ENCODE measurements at places on chromosomes 16 and 17.

DNA sequence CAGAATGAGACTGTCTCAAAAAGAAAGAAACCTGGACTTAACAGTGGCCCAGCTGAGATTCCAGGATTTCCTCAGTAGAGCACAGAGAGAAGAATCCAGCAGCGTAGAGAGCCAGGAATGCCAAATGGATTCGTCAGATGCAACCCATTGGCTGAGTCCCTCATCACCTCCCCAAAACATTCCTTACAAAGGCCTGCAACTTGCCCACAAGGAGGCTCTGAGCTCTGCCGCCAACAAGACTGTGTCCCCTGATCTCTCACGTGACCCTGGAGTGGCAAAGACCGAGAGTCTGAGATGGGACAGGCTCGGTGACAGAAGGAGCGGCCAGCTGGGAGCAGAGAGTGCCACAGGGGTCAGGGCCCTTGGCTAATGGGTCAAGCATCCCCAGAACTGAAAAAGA, 6.9 kb upstream of the CHMP6 start:
- DNase-seq = no peak

DNA sequence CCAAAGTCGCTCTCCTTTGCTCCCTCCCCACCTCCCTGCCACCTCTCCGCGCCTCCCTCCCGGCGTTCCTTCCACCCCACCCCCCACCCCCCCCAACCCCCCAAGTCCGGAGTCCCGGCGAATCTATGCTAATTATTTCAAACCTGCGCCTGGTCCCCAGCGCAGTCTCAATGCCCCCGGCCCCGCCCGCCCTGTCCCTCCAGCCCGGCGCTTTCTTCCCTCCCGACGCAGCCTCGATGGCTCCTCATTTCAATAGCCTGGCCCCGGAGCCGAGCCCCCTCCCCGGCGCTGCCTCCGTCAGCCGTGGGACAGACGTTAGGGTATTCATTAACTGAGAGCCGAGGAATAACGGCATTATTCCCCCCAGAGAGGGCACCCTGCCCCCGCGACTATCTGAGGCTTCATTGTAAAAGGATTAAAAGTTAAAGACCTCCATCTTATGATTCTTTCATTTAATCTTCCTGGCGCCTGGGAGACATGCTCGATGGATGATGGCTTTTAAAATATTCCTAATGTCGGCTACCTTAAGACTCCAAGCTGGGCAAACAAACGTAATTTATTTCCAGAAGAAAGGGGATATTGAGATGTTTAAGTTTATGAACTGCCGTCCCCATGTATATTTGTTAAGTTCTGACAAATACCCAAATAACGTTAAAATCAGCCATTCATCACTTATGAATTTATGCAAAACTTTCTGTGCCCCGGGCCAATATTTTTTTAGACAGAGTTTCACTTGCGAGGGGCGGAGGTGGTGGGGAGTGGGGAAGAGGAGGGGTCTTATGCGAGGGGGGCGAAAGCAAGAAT, 3.4 kb downstream of the NOG start:
- DNase-seq = no peak

DNA sequence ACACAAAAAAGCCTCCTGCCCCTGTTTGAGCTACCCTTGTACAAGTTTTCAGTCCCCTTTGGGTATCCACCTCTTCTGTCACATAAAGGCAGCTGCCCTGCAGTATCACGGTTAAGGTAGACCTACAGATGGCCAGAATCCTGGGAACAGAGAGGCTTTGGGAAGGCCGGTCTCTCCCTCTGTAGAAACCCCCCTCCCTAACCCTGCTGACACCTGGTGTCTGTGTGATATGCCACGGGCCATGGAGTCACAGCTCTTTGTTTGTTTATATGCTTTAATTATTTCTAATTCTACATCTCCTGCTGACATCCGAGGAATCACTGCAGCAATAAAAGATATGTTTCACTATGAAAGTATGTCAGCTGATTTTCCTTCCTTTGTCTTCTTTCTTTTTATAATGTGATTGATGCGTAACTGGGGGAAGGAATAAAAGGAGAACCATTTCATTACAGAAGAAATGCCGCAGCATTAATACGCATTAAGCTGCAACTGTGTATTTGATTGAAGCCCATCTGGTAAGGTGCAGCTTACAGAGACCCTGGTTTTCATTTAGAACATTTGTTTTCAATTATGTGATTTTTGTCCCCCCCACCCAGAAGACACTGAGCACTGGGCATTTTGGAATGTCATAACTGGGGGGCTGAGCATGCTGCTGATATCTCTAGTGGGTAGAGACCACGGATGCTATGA, 142.1 kb downstream of the SLC39A11 start:
- no peak for DNase-seq

- no peak for DNase-seq
Measured at GRCh38 chr16:27698266-27698665, 148.3 kb downstream of the KATNIP start.

DNA sequence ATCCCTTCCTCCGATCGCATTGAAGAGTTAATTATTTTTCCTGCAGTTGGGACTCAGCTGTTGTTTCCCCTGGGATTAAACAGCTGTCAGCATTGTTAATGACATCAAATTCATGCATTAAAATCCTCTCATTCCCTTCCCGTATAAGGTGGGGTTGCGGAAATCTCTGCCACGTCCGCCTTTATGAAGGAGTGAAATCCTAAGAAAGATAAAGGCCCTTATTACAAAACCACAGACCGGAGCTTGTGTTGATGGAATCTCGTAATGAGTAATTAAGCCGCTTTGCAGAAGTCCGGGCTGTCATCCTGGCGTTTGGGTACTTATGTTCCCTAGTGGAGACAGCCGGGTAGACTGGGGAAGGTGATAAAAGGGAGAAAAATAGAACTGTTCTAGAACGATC, 627.6 kb downstream of the MAF start:
- DNase-seq = no peak

DNA sequence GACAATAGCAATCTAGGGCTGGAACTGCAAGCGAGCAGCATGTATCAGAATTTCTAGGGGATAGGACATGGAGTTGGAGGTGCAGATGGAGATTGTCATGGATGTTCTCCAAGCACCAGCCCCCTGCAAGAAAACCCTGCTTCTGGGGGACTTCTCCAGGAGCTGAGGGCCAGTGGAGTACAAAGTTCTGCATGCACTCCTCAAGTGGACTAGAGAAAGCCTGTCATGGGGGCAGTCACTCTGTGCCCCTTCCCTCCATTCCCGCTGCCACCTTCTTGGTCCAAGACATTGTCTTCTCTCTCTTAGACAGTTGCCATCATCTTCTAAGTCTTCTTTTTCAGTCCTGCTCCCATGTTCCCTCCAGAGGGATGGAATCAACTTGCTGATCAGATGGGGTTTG, 87.9 kb downstream of the AIPL1 start:
- no peak for DNase-seq

- peak; percentile 77 for DNase-seq
Measured at GRCh38 chr16:46859719-46860152, 24.4 kb upstream of the GPT2 start.

- peak; percentile 31 for DNase-seq
Measured at GRCh38 chr16:84741340-84741830, 41.6 kb downstream of the USP10 start.

- DNase-seq = peak; percentile 73
Measured at GRCh38 chr16:11079652-11080187, 135.4 kb downstream of the CLEC16A start.

DNA sequence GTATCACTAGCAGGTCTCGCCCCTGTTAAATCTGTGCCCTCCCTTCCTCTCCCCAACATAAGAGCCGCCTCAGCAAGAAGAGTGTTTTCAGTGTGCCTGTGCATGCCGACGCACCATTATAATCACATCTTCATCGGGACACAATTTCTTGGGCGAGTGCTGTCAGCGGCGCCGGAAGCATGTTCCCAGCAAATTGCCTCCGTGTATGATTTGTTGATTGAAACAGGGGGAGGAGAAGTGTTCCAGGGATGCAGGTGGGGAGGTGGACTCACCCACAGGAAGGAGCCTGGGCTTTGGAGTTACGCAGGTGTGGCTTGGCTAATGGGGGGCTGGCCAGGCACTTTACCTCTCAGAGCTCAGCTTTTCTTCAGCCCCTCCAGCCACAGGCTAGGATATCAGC, 53.6 kb downstream of the SPACA3 start:
- no peak for DNase-seq

DNA sequence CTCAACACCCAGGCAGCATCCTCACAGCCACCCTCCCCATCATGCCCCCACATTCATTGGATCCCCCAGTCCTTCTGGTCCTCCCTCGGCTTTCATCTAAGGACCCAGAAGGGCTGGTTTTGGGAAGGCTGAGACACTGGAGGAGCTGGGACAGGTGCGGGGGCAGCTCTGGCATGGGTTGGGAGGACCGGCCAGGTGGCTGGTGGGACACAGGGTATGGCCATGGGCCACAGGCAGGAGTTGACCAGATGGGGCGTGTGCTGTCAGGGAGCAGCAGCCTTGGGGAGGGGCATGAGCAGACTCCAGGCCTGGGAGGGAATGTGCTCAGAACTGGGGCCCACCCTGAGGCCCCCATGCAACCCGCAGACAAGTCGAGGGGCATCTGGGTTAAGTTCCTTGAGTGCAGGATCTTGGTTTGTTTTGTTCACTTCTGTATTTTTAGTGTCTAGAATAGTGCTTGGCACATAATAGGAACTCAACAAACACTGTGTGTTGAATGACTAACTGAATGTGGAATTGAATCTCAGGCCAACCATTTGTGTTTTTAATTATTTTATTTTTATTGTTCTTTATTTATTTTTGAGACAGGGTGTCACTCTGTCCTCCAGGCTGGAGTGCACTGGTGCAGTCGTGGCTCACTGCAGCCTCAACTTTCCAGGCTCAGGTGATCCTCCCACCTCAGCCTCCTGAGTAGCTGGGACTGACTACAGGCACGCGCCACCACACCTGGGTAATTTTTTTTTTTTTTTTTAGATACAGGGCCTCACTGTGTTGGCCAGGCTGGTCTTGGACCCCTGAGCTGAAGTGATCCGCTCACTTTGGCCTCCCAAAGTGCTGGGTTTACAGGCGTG, 5.6 kb downstream of the P2RX1 start:
- DNase-seq = peak; percentile 16

DNA sequence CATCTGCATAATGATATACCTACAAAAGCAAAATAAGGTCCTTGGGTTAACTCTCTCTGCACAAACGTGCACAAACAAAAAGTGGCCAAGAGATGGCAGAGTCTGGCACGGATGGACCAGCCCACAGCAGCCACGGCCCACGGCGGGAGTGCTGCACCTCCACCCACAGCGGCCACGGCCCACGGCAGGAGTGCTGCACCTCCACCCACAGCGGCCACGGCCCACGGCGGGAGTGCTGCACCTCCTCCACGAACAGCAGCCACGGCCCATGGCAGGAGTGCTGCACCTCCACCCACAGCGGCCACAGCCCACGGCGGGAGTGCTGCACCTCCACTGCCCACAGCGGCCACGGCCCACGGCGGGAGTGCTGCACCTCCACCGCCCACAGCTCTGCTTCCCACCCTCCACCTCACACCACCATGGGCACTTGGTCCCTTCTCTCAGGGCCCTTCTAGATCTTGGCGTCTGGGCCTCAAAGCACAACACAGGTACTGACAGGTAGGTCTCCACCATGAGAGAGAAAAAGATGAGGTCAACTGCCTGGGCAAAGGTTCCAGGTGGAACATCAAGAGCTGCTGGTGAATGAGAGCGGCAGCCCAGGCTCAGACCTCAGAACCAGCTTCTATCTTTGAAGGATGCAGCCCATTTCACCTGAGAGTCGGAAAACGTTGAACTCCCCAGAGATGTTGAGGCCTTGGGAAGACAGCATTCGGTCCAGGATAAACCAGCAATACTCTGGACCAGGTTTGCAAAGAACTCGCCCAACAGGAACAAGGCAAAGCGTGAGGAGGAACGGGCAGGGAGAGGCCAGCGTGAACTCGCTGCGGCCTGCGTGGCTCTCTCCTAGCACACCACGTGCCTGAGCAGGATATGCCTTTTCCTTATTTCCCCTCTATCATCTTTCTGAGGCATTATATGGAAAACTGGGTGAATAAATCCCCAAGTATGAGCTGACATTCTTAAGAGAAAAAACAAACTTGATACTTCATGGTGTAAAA, 124.5 kb downstream of the ZNF778 start:
- no peak for DNase-seq

DNA sequence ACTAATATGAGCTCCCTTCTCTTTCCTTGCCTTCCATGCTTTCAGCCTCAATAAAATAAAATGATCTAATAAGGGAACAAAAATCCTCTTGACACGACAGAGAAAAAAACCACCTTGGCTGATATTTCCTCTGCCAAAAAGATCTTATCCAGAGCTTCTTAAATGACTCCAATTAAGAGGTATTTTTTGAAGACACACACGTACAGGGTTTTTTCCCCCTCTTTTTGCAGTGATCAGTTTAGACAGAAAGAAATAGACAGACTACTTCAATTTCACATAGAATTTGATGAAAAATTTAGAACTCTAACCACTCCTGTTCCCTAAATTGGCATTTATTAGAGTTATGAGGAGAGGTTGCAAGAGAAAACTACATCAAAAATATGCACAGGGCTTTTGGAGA, 217.2 kb upstream of the CDH11 start:
- no peak for DNase-seq

DNA sequence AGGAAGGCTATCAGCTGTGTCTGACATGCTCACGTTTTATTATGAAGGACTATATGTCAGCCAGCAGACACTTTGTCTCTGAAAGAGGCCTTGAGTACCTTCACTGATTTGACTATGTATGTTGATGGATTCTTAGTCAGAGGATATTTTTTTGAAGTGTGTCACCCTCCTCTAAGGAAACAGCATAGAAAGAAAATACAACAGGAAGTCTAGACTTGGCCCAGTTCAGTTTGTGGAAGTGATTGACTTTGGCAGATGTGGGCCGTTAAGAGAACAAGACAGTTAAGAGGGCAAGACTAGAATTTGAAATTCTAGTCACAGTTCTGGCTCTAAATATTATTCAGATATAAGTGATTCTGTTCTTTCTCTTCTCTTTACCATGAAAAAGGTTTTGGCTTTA, 471.5 kb downstream of the CDH8 start:
- DNase-seq = no peak

- DNase-seq = peak; percentile 30
Measured at GRCh38 chr17:10727192-10727591, 2.6 kb downstream of the TMEM220 start.

DNA sequence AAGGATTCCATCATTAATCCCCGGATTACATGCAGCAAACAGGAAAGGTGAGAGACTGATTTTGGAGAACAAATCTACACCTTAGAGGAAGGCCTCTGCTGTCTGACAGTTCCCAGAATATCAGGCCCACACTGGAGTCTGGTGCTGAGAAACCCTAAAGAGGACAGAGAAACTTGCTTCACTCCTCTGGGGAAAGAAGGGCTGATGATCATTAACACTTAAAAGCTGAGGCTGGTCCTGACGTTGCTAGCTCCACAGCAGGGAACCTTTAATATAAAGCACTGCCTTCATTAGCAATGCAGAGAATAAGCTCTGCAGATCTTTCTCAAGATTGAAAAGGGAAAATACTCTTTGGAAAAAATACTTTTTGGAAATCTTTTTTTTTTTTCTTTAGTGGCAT, 1472.4 kb upstream of the GOT2 start:
- no peak for DNase-seq

- no peak for DNase-seq
Measured at GRCh38 chr16:56247018-56247417, 55.7 kb downstream of the GNAO1 start.

DNA sequence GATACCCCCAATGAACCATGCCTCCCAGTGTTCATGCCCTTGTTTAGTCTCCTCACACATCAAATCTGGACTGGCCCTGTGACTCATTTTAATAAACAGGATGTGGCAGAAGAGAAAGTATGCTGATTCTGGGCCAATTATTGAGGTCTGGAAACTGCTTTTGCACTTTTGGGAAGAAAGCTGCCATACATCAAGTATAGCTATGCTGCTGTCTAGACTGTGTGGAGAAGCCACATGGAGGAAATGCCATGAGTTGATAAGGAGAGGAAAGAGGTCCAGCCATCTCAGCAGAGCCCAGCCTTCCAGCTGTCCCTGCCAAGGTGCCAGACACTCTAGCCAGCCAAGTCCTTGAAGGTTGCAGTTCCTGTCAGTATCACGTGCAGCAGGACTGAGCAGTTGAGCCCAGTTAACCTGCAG, 16.7 kb downstream of the RPRML start:
- no peak for DNase-seq

Data from activated CD4-positive, alpha-beta memory T cell treated with anti-CD3 and anti-CD28 coated beads for 36 hours (primary cell).